ENCODE measurements at places on chromosomes 2 and 18. TPM values are rescaled to one million over a fixed set of nuclear protein-coding genes. Genes with fewer than 3 reads are reported as not detected.

DNA sequence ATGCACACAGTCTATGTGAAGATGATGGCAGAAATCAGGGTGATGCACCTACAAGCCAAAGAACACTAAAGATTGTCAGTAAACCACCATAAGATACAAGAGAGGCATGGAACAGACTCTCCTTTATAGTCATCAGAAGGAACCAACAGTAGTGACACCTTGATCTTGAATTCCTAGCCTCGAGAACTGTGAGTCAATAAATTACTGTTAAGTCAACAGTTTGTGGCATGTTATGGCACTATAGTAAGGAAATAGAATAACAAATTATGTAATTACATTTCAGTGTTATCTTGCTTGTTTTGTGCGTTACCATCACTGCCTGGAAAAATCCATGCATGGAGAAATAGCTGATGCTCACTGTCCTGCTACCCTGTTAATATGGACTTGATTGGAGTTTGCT lies 110.2 kb upstream of the LRP1B start:
- no peak for DNase-seq

- no peak for DNase-seq
Measured at GRCh38 chr2:68396093-68396492, 31.0 kb downstream of the PLEK start.

DNA sequence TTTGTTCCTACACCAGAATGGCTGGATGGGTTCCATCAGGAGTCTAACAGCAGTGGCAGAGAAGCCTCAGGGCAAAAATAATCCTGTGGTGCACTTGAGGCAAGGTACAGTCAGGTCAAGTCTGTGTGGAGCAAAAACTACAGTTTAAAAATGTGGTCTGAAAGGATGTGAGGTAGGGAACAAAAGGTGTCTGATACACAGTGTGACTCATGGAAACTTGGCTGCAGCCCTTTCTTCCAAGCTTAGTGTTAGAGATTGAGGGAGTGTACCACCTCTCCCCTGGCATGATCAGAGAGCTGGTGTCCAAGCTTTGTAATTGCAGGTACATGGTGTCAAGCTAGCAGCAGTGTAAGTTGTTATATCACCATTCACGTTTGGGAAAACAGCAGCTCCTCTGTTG lies 8.9 kb downstream of the ANKAR start:
- no peak for DNase-seq

GRCh38 chr2:62727259-62727867 lies 21.9 kb downstream of the EHBP1 start:
- DNase-seq: no peak

DNA sequence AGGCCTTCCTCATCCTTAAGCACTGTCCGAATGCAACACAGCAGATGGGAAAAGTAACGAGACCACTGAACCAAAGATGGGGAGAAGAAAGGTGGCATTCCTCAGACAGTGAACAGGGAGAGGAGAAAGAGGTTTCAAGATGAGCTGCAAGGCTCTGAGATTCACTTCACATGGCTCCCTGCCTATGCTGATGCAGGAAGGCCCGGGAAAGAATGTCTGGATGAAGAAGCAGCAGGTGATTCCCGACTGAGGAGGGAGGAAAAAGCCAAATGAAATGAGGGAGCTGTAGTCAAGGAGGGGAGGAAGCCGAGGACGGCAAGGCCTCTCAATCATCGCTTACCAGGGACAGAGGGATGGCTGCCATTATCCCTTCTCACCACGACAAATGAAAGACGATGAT lies 98.5 kb upstream of the BOD1L2 start:
- peak; percentile 43 for DNase-seq

DNA sequence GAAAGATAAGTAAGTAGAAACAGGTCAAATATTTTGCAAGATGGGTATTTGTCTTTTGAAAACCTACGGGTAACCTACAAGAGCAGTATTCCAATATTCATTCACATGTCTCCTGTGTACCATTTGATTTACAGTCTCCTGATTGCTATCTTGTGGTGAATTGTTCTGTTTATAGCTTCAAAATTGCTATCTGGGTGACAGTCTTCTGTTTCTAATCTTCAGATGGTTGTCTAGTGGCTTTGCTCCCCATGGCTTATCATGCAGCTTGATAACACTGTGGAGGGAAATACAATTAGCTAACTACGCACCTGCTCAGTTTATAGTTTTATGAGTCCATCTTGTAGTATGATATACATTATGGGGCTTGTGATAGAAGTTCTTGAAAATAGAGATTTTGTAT lies 816.8 kb downstream of the CPS1 start:
- DNase-seq: no peak

- DNase-seq: no peak
Measured at GRCh38 chr2:86315084-86315483, 22.3 kb downstream of the REEP1 start.

DNA sequence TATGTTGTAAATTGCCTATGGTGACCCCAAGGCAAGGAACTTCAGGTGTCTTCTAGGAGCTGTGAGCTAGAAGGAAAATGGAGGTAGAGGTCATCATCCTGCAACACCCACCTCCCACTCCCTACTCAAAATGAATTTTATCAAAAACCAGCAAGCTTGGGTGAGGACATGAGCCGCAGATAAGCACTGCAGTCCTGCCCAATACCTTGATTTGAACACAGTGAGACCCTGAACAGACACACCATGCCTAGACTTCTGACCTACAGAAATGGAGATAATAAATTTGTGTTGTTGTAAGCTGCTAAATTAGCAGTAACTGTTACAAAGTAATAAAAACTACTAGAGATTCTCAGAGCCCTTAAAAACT lies 13.4 kb downstream of the MEX3C start:
- no peak for DNase-seq

DNA sequence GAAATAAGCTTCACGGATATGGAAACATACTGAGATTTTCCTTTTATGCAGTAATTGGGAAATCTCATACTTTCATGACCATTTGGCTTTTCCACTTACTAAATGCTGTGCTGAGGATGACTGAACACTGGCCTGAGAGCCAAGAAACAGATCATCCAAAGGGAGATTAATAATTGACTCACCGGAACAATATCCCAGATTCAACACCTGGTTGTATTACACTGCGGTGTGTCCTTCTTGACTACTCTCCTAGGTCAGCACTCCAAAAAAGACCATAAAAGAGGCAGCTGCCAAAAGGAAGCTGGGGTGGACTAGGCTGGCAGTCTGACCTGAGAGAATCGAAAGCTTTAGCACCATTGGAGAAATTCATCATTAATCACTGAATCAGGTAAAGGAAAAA lies 469.1 kb downstream of the CBLN2 start:
- no peak for DNase-seq

- no peak for DNase-seq
Measured at GRCh38 chr2:102057502-102058292, 65.9 kb downstream of the IL1R2 start.

Gene PLEKHH2
- total RNA-seq: 2.1 TPM

Gene ANKRD29
- 2.9 TPM for total RNA-seq

Gene COL4A3
- total RNA-seq: 0.67 TPM

Gene RNU2-63P
- total RNA-seq: 1,374 TPM

Measured in H7 (cell line).